Stimulated activated CD8-positive, alpha-beta memory T cell treated with anti-CD3 and anti-CD28 coated beads, Interleukin-7, amount 100 ng/mL, for 24 hours (primary cell): ENCODE measurements at places on chromosomes 1 and 21.

GRCh38 chr21:42320791-42321190 lies 5.6 kb upstream of the TFF3 start:
- no peak for DNase-seq

- DNase-seq, result no peak
Measured at GRCh38 chr21:15277466-15277865, 212.7 kb upstream of the NRIP1 start.

- no peak for DNase-seq
Measured at GRCh38 chr1:78586572-78586971, 33.7 kb upstream of the IFI44L start.

DNA sequence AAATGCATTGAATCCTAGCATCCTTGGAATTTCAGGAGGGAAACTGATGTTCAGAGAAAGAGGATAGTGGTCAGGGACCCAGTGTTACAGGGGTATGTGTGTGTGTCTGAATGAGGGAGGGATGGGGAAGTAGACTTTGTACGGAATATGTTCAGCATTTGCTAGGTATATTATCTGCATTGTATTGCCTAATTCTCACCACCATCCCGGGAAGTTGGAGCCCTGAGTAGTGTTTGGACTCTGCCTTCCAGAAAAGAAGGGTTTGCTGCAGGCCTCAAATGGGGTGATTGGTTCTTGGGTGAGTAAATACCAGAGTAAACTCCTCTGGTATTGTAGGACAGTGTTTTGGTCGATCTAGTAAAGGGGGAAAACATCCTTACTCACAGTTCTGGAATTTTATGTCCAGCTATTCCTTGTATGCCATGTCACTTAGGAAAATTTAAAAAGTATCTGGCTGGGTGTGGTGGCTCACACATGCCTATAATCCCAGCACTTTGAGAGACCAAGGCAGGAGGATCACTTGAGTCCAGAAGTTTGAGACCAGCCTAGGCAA lies 7.1 kb upstream of the ZNF496 start:
- DNase-seq, result no peak

DNA sequence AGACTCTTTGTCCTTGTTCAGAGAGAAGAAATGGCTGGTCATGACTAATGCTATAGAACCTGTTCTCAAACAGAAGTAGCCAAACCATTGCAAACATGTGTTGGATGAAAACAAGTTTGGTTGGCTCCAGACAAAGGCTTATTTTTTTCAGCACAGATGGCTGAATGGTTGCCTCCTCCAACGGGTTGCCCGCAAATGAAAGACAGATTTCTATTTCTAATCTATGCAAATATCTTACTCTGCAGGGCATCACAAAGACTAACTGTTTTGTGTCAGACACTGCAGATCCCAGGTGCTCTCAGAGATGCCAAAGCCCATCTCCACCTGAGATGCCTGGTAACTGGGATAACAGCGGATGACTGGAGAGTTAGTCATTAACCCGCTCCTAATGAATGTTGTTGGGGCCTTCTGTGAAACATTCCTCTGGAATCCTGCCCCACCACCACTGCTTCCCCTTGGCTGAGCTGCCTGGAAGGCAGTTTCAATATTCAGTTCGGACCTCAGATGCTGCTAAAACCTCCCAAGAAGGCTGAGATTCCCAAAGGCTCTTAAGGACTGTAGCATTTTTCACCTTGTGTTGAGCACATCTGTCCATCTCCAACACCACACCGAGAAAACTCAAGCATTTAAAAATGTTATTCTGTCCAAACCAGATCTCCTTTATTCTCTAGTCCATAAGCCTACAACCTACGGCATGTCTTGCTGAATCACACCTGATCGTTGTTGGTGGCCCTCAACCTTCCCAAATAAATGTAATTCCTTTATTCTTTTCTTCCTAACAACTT lies 104.4 kb downstream of the PTPN14 start:
- DNase-seq, result no peak

GRCh38 chr1:153251988-153252387 lies 7.5 kb upstream of the LORICRIN start:
- no peak for DNase-seq

- no peak for DNase-seq
Measured at GRCh38 chr1:3919706-3920105, 19.6 kb upstream of the C1orf174 start.

DNA sequence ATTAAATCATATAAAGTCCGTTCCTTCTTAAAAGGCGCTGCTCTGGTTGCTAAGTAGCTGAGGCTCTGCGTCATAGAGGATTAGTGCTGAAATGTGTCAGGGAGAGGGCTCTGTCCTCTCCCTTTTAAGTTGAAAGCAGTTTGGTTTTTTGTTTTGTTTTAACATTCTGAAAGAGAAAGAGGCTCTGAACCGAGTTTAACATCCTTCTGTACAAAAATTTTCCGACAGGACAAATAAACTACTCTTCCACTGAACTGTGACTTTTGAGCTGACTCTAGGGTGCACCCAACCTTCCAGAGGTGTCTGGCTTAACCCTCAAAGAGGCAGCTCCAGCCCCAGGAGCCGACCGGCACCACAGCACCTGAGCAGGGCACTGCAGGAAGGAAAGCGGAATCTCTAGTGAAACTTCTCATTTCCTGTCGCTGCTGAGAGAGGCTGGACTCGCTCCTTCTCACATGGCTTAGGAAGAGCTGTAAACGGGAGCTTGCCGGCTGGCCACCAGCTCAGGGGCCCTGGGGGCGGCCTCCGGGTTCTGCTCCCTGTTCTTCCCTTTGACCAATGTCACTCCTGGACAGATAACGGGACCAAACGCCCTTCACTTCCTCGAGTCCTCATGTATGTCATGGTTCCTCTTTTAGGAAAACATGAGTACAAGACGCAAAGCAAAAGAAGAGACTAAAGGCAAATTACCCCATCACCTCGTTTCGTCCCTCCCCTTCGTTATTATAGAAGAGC lies 1.2 kb downstream of the VAV3 start:
- DNase-seq, result no peak

- DNase-seq, result no peak
Measured at GRCh38 chr1:75492011-75492410, 118.9 kb downstream of the SLC44A5 start.

- no peak for DNase-seq
Measured at GRCh38 chr1:203170625-203171330, 4.8 kb downstream of the MYBPH start.

GRCh38 chr1:3198371-3199271 lies 129.6 kb downstream of the PRDM16 start:
- no peak for DNase-seq

- DNase-seq, result no peak
Measured at GRCh38 chr1:68173936-68174737, 58.2 kb downstream of the WLS start.

DNA sequence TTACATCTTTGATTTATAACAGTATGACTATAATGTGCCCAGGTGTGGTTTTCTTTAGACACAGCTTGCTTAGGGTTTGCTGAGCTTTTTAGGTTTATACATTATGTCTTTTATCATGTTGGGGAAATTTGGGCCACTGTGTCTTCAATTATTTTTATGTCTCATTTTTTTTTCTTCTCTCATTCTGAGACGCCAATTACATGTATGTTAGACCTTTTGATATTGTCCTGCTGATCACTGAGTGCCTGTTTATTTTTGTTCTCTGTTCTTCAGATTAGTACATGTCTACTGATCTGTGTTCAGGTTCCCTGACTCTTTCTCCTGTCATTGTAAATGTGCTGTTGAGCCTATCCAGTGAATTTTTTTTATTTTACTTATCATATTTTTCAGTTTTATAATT lies 36.1 kb downstream of the TNNT2 start:
- DNase-seq, result no peak

DNA sequence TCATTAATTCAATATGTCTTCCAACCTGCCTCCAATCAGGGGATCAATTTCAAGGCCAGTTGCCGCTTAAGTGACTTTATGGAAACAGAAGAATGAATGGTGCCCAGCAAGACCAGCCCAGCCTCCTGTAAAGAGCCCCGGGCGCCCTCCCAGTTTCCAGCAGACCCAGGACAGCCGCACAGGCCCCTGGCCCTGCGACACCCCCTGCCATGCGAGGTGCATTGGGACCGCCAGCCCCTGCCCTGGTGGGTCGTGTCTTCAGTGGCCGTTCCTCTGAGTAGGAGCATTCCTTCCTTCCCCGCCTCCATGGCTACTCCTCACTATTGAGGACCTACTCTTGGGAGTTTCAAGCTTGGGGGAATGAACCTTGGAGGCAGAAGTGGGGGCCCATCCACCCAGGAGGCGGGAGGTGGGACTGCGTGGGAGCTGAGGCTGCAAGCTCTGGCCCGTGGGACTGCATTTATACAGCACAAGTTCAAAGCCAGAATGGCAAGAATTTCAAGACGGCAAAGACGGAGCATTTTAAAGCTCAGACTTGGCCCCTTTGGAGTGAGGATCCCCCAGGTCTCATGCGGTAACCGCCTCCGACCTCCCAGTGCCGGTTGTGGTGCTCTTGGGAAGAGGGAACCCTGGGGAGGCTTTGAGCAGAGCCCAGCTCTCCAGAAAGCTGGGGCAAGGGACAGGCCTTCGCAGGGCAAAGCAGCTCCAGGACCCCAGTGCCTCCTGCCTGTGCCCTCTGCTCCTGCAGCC lies 73.1 kb upstream of the ACTRT2 start:
- no peak for DNase-seq

DNA sequence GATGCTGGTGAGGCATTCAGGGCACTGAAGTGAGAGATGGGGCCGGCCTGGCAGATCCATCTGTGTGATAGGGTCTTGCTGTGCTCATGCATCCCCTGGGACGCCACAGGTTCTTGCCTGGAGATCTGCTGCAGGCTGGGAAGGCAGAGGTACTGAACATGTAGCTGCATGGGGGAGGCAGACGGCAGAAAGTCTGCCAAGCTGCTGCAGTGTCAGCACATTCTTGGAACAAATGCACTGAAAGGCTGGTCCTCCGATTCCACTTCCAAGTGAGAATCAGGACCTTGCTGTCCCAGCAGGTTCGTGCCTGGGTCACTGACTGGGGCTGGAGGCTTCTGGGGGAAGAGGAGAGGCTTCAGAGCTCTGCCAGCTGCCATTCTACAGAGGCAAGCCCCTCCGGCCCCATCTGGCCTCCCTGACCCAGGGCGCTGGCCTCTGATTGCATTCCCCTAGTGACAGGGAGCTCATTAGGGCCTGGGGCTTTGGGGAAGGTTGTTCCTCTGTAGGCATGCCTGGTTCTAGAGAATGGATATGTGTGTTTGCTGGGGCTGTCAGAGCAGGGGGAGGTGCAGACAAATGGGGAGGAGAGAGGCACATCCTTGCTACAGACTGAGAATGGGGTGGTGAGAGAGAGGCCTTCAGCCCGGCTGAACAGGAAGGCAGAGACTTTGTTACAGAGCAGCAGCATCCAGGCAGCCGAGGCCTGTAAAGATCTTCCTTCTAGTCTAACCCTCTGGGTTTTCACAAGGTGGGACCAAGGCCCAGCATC lies 174.0 kb downstream of the TRABD2B start:
- no peak for DNase-seq

DNA sequence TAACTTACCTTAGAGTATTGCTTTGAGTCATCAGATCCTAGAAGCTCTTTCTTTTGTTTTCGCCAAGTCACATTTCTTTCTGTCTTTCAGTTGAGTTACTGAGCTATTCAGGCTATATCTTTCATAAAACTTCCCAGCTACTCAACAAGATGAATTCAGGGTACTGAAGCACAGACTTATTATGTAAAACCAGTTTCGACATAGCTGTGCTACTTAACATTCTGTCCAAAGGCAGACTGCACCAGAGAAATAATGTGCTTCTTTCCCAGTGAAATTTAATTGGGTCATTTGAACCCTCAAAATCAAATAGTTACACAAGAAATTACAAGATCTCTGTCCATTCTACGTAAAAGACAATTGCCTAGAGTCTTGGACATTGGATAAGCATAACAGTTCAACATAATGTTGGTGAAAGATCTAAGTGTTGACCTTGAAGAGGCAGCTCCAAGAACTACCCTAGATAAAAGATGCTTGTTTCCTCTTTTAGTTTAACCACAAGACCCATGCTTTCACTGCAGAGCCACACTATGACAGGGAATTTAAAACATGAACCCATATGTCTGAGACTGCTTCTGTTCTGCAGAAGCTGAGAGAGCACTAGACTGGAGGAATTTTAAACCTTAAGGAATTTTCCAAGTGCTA lies 163.2 kb downstream of the LRRC40 start:
- no peak for DNase-seq

DNA sequence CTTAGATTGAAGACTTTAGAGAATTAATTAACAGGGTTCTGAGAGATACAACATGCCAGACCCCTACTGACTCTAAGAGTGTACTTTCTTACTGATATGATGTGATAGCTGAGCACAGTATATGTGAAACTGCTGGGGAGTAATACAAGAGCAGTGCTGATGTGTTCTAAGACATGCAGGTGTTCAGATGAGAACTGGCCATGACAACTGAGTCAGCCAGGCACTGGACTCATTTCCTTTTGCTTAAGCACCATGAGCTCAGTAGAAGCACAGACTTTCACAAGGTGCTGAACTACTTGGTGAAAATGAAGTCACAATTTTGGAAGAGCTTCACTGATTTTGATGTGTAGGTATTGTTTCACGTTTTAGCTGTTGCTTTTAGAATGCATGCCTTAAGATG lies 15.9 kb upstream of the POGZ start:
- no peak for DNase-seq

GRCh38 chr1:27218736-27219135 lies 15.7 kb upstream of the WDTC1 start:
- DNase-seq, result no peak

DNA sequence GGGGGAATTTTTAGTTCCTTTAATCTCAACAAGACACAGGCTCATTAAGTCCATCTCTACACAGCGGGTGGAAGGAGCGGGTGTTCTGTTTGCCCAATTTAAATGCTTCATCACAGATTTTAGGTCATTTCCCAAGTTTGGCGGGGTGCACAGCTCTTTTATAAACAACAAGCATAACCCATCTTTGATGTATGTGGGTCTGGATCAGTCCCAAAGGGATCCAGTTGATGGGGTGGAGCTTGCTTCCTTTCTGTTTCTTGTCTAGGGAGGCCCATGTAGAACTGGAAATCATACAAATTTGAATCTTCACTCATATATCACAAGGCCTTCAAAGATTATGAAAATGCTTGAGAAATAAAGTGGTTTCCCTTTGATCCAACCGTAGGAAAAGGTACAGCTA lies 140.5 kb upstream of the C8B start:
- no peak for DNase-seq

GRCh38 chr21:37535672-37536071 lies 169.1 kb downstream of the DYRK1A start:
- no peak for DNase-seq
